ENCODE measurements at places on chromosomes 13 and 19.

DNA sequence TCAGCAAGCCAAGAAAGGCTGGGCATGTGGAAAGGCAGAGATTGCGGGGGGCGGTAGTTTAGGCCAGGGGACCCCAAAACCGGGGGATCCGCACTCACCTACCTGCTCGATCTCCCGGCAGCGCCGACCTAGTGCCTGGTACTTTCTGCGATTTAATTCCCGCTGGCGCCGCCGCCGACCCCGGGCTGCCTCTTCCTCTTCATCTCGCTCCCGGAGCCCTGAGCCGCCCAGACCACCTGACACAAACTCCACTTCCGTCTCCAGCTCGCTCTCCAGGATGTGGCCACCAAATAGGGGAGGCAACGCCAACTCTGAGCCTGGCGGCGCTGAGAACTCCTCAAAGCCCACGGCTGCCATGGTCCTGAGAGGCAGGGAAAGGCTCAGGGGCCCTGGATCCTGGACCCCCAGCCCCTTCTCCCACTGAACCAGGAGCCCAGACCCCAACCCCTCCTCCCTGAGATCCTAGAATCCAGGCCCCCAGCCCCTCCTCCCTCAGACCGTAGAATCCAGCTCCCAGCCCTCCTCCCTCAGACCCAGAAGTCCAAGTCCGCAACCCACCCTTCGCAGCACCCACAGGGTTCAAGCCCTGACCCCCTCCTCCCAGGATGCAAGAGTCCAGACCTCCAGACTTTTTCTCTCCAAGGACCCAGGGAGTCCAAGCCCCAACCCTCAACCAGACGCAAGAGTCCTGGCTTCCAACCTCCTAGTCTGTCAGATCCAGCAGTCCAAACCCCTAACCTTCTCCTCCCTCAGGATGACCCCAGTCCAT, 933 bp downstream of the TFPT start:
- DNase-seq, result no peak

GRCh38 chr13:43030548-43030947, 7.2 kb downstream of the DNAJC15 start:
- DNase-seq, result no peak

GRCh38 chr19:15776991-15777970, 10.2 kb upstream of the OR10H5 start:
- DNase-seq, result no peak

DNA sequence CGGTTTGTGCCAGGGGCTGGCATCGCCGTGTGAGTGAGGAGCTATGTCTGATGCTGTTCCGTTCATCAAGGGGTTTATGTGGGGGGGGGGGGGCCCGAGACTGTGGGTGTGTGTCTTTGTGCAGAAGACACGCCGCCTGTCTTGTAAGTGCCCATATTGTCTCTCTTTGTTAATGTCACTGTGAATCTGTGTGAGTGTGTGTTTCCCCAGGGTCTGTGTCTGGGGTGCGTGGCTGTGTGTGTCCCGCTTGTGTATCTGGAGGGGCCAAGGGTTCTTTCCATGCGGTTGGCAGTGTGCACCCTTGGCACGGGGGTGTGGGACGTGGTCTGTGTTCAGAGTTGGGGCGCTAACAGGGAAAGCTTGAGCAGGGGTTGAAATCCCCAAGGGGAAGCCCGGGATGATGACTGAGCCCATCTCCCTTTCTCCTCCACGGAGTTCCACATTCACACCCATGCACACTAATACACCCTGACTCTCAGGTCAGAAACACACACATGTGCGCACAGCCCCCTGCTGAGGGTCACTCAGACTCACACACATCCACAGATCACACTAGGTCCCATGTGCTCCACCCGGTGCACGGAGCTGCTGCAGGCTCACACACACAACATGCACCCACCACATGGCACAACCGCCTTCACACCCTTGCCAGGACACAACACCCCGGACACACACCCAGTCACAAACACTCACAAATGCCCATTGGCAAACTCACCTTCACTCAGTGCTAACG, 1.8 kb downstream of the NCAN start:
- DNase-seq, result no peak

DNA sequence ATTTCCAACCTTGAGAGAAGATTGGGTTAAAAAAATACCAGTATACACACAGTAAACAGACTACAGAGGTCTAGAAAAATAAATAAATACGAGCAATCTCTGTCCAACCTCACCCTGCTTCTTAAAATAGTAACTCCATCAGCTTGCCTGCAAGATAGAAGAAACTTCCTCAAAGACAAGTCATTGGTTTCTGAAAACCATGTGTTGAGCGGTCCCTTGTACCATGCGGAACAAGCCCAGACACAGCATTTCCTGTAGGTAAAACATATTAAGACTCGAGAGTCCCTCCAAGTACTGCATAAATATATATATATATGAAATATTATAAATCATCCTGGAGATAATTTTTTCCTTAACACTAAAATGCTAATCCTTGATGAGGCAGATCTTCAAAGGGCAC, 157.4 kb downstream of the MZT1 start:
- no peak for DNase-seq

Data from HEK293T (cell line).